Adrenal gland (tissue), 19 donors: ENCODE measurements at places on chromosomes 12 and 14. TPM values are rescaled to one million over a fixed set of nuclear protein-coding genes. Genes with fewer than 3 reads are reported as not detected.

DNA sequence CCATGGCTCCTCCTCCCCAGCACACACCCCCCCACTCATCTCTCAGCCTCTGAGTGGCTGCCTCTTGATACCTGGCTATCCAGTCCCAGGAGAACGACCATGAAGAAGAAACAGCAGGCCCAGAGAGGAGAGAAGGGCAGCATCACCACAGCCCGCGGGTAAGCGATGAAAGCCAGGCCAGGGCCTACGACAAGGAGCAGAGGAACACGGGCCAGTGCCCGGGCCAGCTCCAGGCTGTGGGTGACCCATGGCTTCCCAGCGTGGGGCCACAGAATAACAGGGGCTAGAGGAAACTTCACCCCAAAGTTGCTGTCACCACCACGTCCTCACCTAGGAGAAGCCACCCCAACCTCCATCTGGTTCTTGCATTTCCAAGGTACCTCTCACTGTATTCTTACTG, 10.4 kb upstream of the SLC6A12 start:
- no peak overlapping the region for H3K4me3 ChIP-seq
- DNase-seq: no peak
- no peaks in the 10 kb centered on the region for H3K27me3 ChIP-seq
- no peaks in the 10 kb centered on the region for H3K36me3 ChIP-seq
- no peaks in the 10 kb centered on the region for H3K4me1 ChIP-seq

- H3K36me3 ChIP-seq: no peaks in the 10 kb centered on the region
- no peak for DNase-seq
- H3K27me3 ChIP-seq: peaks cover 18% of the 10 kb centered on the region
- no peak overlapping the region for H3K27ac ChIP-seq
Measured at GRCh38 chr12:52837413-52837741, 3.3 kb upstream of the KRT79 start.

GRCh38 chr12:49058366-49059044, 2.1 kb downstream of the KMT2D start:
- DNase-seq: no peak
- peak overlapping the region; percentile 42 for H3K4me3 ChIP-seq
- no peaks in the 10 kb centered on the region for H3K36me3 ChIP-seq
- H3K27ac ChIP-seq: peak overlapping the region; percentile 96

GRCh38 chr12:46439793-46440511, 67.4 kb upstream of the SLC38A2 start:
- no peak overlapping the region for H3K27ac ChIP-seq
- H3K36me3 ChIP-seq: no peaks in the 10 kb centered on the region
- no peak overlapping the region for H3K4me3 ChIP-seq
- DNase-seq: no peak

DNA sequence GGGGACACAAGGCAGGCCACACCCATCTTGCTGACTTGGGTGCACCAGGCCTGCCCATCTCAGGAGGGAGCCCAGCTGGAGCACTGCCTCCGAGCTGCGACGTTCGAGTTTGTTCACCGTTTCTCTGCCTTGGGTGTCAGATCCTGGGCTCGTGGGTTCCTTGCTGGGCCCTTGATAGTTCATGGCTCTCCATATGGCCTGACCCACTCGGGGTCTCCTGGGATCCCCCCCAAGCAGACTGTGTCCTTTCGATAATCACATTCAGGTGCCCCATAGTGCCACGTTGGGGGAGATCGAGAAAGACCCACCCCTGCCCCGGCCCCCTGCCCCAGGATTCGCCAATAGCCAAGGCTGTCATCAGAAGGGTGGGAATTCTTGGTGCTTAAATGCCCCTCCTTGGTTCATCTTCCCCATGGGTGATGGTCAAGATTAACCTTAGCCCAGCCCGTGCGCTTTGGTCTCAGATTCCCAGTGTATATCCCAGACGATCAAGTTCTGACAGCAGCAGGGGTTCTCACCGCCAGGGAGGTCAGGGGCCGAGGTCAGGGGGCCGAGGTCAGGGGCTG, 7.4 kb downstream of the RFLNA start:
- DNase-seq: no peak
- peaks cover 1% of the 10 kb centered on the region for H3K27me3 ChIP-seq
- no peaks in the 10 kb centered on the region for H3K36me3 ChIP-seq
- no peak overlapping the region for H3K27ac ChIP-seq

GRCh38 chr12:123859035-123859434, 96.9 kb downstream of the DNAH10 start:
- no peak for DNase-seq
- no peaks in the 10 kb centered on the region for H3K27me3 ChIP-seq
- H3K4me3 ChIP-seq: no peak overlapping the region

DNA sequence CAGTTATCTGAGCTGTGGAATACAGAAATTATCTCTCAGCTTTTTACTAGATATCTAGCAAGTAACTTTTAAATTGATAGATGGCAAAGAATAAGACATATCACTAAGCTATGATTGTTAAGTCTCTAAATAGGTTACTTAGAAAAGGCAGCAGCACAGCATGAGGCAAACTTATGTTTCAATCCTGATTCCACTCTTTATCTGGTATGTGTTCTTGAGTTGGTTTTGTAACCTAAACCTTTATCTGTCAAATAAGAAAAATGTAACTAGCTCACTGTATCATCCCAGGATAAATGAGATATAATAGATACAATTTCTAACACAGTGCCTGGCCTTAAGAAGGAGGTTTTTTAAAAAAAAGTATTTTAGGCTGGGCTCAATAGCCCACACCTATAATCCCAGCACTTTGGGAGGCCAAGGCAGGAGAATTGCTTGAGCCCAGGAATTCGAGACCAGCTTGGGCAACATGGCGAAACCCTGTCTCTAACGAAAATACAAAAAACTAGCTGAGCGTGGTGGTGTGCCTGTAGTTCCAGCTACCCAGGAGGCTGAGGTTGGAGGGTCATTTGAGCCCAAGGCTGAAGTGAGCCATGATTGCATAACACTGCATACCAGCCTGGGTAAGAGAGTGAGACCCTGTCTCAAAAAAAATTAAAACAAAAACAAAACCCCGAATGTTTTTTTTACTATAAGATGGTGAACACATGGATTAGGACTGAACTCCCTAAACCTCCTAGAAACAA, 56.8 kb downstream of the HEATR5A start:
- peaks cover 17% of the 10 kb centered on the region for H3K36me3 ChIP-seq
- no peak overlapping the region for H3K27ac ChIP-seq
- no peaks in the 10 kb centered on the region for H3K4me1 ChIP-seq

DNA sequence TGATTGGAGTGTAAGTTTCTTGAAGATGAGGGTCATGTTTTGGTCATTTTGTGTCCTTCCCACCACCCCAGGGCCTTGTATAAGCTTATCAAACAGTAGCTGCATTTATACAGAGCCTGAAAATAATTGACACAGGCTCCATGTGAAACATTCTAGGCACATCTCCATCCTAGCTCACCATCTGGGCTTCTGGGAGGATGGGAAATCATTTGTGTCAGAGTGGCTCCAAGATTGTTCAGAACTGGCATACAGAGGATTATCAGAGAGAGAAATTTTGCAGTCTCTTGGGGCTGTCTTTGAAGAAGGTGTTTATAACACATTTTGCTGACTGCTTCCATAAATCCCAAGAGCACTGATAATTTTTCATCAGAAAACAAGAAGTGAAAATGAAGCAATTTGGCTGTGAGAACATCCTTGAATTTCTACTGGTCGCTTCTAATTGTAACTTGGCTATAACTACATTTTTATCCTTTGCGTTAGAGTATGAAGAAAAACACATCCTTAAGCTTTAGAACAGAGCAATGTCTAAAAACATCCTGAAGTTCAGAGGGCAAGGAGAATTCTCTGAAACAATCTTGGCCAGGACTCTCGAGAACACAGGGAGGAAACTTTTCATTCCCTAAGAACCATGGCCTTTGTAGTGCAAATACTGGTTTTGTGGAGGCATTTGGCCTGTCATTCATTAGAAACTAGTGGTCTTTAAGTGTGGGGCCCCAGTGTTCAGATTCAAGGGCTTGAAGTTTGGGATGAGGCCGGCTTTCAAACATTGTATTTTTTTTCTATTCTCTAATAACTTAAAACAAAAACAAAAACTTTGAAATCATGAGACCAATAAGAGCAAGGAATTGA, 151.1 kb downstream of the DACT1 start:
- no peak for DNase-seq
- H3K4me1 ChIP-seq: no peaks in the 10 kb centered on the region
- no peak overlapping the region for H3K4me3 ChIP-seq
- H3K36me3 ChIP-seq: no peaks in the 10 kb centered on the region
- no peaks in the 10 kb centered on the region for H3K27me3 ChIP-seq

GRCh38 chr12:125114365-125115141, 49.3 kb downstream of the AACS start:
- H3K27me3 ChIP-seq: no peaks in the 10 kb centered on the region
- no peaks in the 10 kb centered on the region for H3K36me3 ChIP-seq
- no peak overlapping the region for H3K27ac ChIP-seq
- no peak overlapping the region for H3K4me3 ChIP-seq
- no peaks in the 10 kb centered on the region for H3K4me1 ChIP-seq

- no peak overlapping the region for H3K27ac ChIP-seq
- peaks cover 11% of the 10 kb centered on the region for H3K4me1 ChIP-seq
- no peaks in the 10 kb centered on the region for H3K36me3 ChIP-seq
Measured at GRCh38 chr14:64550621-64551333, 1.0 kb downstream of the PPP1R36 start.

DNA sequence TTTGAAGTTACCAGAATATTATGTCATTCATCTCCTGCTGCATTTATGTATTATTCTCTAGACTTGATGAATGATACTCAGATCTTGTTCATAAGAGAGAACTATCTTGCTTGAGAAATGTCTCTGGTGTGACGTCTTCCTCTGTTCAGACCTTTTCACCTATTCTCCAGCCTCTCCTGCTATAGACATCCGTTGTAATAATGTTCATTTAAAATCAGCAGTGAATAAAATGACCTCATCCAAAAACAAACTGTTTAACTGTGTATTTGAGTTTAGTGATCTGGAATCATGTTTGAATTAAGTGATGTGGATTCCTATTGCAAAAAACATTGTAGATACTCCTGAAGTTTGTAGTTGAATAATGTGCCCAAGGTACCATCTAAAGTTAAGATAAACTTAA, 487.1 kb downstream of the PCNX1 start:
- DNase-seq: no peak
- no peaks in the 10 kb centered on the region for H3K27me3 ChIP-seq
- H3K27ac ChIP-seq: no peak overlapping the region
- no peaks in the 10 kb centered on the region for H3K36me3 ChIP-seq
- peaks cover 22% of the 10 kb centered on the region for H3K4me1 ChIP-seq
- H3K4me3 ChIP-seq: no peak overlapping the region

GRCh38 chr14:76599559-76600287, 161.5 kb upstream of the VASH1 start:
- no peak overlapping the region for H3K27ac ChIP-seq
- H3K4me3 ChIP-seq: no peak overlapping the region

- H3K27me3 ChIP-seq: no peaks in the 10 kb centered on the region
- H3K4me3 ChIP-seq: peak overlapping the region; percentile 13
- peak; percentile 75 for DNase-seq
- H3K4me1 ChIP-seq: peaks cover 4% of the 10 kb centered on the region
- H3K27ac ChIP-seq: peak overlapping the region; percentile 95
- no peaks in the 10 kb centered on the region for H3K36me3 ChIP-seq
Measured at GRCh38 chr14:50560931-50561285, 963 bp downstream of the ATL1 start.

DNA sequence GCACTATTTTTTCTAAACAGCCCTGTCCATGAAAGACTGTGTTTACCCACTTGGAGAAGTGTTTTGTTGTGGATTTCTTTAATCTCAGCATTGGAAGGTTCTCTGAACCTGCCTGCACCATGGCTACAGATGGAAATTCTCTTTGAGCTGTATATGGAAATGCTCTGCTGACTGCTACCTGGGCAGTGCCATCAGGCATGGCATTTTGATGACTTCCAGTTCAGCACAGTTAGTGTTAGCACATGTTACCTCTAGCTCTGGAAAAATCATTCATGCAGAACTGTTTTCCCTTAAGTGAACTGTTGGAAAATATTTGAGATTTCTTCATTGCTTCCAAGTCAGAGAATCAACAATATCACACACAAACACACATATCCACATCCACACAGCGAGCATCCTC, 52.6 kb upstream of the RIC8B start:
- DNase-seq: no peak
- no peak overlapping the region for H3K27ac ChIP-seq
- H3K27me3 ChIP-seq: no peaks in the 10 kb centered on the region
- H3K4me3 ChIP-seq: no peak overlapping the region
- no peaks in the 10 kb centered on the region for H3K36me3 ChIP-seq

DNA sequence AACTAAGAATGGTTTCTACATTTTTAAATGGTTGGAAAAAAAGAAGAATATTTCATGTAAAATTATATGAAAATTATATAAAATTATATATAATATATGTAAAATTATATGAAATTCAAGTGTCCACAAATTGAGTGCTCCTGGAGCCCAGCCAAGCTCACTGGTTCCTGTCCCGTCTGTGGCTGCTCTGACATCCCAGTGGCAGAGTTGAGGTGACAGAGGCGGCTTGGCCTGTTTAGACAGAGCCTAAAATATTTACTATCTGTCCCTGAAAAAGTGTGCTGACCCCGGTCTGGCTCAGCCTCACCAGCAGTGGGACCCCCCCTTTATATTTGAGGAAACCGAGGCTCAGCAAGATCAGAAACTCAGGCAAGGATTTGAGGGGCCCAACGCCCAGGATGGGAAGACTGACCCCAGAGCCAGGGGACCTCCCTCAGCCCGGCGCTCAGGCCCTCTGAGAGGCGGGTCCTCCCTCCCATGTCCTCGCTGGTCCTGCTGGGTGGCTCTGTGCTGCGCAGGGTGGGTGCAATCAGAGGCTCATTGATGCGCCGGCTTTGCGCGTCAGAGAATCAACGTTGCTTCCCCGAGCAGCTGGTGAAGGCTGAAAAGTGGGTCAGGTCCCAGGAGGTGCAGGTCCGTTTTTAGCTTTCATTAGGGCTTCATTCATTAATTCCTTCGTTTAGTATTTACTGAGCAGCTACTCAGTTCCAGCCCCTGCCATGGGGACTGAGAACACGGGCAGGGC, 21.5 kb upstream of the BEGAIN start:
- H3K27ac ChIP-seq: no peak overlapping the region
- H3K4me3 ChIP-seq: no peak overlapping the region
- H3K4me1 ChIP-seq: no peaks in the 10 kb centered on the region
- DNase-seq: no peak

RPGRIP1 gene
- total RNA-seq: 0.11 TPM

PTPRB gene
- 41.6 TPM for total RNA-seq

CCDC177 gene
- total RNA-seq: 0.61 TPM

ESR2 gene
- 4.3 TPM for total RNA-seq

PDE3A gene
- 0.61 TPM for total RNA-seq

ANHX gene
- total RNA-seq: not detected

INSM2 gene
- total RNA-seq: not detected

MYH6 gene
- total RNA-seq: 0.25 TPM

KRT80 gene
- 7.6 TPM for total RNA-seq

C14orf132 gene
- total RNA-seq: 4.5 TPM

KRT6A gene
- 0.28 TPM for total RNA-seq

PIANP gene
- not detected for total RNA-seq

C14orf119 gene
- 58.9 TPM for total RNA-seq
